HCT116 (cell line): ENCODE measurements at places on chromosomes 16 and 17.

- no peak for DNase-seq
Observed at GRCh38 chr17:2053380-2054261, 1.3 kb upstream of the HIC1 start.

GRCh38 chr17:54404259-54404658 lies 496.4 kb upstream of the TOM1L1 start:
- DNase-seq, result no peak

- no peak for DNase-seq
Observed at GRCh38 chr17:78905541-78905940, 2.5 kb upstream of the CEP295NL start.

DNA sequence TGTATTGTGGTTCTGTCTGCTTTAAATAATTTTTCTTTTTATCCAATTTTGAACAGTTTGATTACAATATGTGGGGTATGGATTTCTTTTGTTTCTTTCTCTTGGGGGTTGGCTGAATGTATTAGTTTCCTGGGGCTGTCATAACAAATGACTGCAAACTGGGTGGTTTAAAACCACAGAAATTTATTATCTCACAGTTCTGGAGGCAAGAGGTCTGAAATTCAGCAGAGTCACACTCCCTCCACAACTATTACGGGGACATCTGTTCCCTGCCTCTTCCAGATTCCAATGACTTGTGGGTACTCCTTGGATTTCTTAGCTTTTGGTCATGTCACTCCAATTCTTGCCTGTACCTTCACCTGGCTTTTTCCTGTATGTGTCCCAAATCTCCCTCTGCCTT lies 23.7 kb downstream of the COX11 start:
- no peak for DNase-seq

- DNase-seq, result no peak
Observed at GRCh38 chr17:61410141-61411010, 10.7 kb downstream of the TBX2 start.

- DNase-seq, result no peak
Observed at GRCh38 chr17:49241040-49241439, 10.5 kb upstream of the PHOSPHO1 start.

DNA sequence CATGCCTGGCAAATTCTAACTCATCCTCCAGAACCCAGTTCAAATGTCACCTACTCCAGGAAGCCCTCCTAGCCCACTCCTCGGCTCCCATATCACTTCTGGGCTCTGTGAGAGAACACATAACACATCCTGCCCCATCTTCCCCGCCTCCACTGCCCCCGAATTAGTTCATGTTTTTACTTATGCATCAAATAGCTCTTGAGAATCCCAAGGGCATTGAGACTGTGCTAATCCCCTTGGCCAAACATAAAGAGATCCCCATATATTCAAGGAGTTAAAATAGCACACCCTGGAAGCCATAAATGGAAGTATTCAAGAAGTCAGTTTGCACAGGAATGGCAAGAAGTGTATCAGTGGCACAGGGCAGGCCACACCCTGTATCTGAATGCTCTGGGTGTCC lies 2.0 kb upstream of the CREBBP start:
- no peak for DNase-seq

DNA sequence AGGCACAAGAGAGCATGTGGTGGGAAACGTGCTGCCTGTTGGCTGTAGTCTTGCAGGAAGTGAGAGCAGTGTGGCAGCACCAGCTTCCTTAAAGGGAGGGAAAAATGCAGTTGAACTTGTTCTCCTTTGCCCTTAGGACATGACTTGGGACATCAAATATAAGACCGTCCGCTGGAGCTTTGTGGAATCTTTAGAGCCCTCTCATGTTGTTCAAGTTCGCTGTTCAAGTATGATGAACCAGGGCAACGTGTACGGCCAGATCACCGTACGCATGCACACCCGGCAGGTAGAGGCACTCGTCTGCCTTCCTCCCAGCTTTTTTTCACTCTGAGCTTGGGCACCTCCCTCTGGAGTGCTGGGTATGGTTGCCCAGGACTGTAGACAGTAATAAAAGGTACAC lies 23.3 kb downstream of the GPR179 start:
- DNase-seq, result no peak

DNA sequence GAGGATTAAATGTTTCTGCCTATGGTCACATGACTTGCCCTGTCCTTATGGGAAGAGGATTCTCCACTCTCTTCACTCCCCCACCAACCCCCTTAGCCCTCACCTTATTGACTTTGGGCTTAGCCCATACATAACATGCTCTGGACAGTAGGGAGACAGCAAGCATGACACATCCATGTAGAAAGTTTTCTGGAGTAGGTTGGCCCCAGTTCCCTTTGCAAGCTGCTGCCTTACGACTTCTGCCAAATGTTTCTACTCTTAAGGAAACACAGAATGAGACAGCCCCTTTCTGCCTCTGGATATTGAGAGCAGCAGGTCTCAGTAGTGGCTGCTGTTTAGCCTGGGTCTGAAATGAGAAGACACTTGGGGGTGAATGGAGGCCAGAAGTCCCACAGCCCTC lies 282.2 kb downstream of the MAP2K6 start:
- no peak for DNase-seq

DNA sequence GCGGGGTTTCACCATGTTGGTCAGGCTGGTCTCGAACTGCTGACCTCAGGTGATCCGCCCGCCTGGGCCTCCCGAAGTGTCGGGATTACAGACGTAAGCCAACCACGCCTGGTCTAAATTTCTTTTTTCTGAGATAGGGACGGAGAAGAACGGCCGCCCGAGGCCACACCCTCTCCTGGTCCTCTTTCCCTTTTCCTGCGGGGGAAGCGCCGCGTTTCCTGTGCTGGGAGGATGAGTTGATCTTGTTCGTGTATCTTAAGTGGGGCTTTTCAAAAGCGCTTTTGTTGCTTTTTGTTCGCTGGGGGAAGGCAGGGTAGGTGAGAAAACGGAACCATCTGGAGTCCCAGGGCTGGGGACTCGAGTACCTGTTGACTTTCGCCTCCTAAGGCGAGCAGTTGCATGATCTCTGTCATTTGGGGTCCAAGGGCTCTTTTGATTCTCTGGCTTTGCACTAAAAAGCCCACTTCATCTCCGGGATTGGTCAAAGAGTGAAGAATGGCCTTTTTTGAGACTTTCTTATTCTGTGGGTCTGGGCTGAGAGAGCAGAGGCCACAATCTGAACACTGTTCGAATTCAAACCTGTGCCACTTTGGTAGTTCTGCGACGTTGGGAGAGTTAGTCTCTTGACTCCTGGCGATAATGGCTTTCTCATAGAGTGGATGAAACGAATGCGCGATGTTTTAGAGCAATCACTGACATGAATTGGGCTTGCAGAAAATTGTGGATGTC lies 1.3 kb downstream of the FUS start:
- no peak for DNase-seq

- DNase-seq, result no peak
Observed at GRCh38 chr17:58694302-58694701, 1.9 kb downstream of the RAD51C start.

DNA sequence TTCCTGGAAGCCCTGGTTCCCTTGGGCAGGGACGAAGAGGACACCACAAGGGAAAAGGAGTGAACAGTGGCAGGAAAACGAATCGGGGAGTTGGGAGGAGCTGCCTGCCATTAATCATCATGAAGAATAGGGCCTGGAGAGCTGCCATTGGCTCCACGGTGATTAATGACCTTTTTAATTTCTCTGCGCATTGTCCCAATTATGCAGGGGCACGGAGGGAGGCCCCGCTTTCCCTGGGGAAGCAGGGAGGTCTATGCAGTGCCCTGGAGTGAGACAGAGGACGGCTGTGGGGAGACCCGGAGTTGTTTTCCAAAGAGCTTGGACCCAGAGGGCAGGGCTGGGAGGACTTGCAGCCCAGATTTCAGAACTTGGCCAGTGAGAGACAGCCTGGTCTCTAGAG lies 338.9 kb upstream of the C16orf82 start:
- DNase-seq, result no peak

DNA sequence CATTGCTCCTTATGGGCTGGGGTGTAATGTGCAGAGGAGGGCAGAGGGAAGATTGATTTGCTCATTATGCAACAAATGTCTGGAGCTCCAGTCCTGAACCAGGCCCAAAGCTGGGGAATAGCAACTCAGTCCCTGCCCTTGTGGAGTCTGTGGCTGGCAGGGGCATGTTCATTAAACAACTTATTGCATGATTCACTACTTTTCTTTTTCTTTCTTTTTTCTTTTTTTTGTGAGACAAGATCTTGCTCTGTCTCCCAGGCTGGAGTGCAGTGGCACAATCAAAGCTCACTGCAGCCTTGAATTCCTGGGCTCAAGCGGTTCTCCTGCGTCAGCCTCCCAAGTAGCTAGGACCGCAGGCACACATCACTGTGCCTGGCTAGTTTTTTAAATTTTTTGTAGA lies 23.1 kb downstream of the MSI2 start:
- no peak for DNase-seq

DNA sequence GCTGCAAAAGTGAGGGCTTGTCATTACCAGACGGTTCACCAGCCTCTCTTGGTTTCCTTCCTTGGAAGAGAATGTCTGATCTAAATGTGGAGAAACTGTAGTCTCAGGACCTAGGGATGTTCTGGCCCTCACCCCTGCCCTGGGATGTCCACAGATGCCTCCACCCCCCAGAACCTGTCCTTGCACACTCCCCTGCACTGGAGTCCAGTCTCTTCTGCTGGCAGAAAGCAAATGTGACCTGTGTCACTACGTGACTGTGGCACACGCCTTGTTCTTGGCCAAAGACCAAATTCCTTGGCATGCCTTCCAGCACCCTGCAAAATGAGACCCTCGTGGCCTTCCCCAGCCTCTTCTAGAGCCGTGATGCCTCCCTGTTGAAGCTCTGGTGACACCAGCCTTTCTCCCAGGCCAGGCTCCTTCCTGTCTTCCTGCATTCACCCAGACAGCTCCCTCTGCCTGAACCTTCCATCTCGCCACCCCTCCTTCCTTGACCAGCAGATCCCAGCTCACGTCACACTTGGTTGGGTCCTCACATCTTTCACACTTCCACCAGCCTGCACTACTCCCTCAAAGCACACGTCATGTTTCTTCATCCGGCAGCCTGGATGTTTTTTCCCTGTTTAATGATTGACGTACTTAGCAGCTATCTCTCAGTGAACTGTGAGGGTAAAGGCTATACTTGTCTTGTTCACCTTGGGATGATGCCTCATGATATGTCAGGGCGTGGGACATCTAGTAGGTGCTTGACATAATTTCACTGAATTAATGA lies 4.3 kb downstream of the ZNF768 start:
- DNase-seq, result no peak

- no peak for DNase-seq
Observed at GRCh38 chr16:75237398-75238131, 13.9 kb downstream of the BCAR1 start.

- DNase-seq, result no peak
Observed at GRCh38 chr16:75319513-75320411, 68.3 kb upstream of the BCAR1 start.

DNA sequence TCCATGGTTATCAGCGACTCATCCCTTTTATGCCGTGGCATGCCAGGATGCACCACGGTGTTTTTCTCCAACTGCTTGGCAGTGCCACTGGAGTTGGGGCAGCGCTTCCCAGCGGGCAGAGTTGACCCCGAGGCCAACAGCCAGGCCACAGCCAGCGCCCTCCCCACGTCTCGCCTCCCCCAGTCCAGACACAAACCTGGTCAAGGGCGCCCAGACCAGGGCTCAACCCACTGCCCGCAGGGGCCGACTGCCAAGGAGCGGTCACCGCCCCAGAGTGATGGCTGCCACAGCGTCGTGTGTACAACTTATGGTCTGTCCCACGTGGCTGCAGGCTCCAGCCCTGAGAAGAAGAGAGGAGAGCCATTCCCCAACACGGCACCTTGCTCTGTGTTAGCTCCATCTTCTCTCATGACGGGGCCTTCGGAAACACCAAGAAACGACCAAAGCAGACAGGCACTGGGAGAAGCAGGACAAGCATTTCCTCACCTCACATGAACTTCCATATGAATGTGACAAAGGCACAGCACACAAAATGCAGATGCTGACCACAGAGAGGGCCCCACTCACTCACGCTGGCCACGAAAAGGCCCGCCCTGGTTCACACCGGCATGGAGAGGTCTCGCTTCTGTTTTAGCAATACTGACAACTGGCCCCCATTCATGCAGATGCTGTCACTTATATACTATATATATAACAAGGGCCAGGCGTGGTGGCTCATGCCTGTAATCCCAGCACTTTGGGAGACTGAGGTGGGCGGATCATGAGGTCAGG lies 27.0 kb downstream of the AXIN1 start:
- DNase-seq, result no peak

GRCh38 chr17:2214047-2214928 lies 89.3 kb downstream of the SMG6 start:
- DNase-seq, result no peak

- no peak for DNase-seq
Observed at GRCh38 chr17:7838090-7839075, 4.4 kb downstream of the KDM6B start.

DNA sequence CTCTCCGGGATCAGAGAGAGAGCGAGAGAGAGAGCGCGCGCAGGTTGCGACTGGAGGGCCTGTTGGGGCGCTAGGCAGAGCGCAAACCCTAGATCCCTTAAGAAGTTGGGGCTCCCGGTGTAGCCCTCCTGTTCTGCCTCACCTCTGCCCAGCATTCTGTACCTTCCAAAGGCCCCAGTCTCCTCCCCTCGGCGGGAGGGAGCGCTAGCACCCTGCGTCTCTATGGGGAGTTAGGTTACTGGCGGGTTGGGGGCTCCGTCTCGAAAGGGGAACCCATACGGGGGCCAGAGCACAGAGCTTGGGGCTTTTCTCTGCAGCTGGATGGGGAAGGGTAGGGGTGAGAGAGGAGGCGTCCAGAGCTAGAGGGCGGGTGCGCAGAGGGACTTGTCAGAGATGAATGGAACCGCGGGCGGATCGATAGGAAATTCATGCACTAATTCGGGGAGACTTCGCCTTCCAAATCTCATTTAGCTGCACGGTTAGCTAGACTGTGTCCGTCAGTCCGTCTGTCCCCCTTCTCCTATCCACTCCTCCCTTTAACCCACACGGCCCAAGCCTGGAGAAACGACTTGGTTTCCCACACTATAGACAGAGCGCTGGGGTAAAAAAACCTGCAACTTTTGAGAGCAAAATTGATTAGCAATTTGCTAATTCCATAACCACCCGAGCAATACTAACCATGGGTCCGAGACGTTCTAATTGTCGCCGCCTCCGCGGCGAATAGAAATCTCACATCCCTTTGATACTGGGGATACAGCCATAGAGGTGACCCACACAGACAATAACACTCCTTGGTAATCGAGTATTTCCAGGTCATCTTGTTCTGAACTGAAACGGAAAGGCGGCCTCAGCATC lies 693 bp upstream of the HOXB4 start:
- DNase-seq, result no peak

GRCh38 chr16:80440667-80441066 lies 100.1 kb upstream of the DYNLRB2 start:
- no peak for DNase-seq

- DNase-seq, result no peak
Observed at GRCh38 chr16:83083361-83083760, 456.6 kb downstream of the CDH13 start.

GRCh38 chr17:50922721-50923405 lies 56.7 kb upstream of the TOB1 start:
- no peak for DNase-seq
